Thoracic aorta (tissue), 2 donors: ENCODE measurements at places on chromosomes 6 and 20.

DNA sequence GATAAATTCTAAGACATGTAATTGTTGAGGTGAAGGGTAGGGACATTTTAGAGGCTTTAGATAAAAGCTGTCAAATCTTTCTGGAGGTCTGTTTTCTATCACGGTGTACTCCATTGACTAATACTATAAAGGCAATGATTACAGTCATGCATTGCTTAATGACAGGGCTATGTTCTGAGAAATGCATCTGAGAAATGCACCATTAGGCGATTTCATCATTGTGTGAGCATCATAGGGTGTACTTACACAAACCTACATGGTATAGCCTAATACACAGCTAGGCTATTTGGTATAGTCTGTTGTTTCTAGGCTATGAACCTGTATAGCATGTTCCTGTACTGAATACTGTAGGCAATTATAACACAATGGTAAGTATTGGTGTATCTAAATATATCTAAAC is 71.3 kb upstream of the FYN start:
- no peak for DNase-seq

DNA sequence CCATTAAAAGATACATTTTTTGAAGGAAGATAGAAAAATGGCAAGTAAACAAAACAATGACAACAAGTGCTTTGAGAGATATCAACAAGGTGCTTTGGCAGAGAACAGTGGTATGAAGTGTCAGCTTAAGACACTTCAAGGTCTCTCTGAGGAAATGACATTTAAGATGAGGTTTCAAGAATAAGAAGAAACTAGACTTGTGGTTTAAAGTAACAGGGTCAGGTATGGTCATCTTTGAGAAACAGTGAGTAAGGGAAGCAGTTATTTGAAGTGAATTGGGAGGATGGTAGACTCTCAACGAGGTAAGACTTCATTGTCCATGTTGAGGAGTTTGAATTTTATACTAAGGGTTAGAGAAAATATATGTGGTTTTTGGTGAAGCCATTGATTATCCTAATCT is 77.8 kb downstream of the SYCP2L start:
- no peak for DNase-seq

DNA sequence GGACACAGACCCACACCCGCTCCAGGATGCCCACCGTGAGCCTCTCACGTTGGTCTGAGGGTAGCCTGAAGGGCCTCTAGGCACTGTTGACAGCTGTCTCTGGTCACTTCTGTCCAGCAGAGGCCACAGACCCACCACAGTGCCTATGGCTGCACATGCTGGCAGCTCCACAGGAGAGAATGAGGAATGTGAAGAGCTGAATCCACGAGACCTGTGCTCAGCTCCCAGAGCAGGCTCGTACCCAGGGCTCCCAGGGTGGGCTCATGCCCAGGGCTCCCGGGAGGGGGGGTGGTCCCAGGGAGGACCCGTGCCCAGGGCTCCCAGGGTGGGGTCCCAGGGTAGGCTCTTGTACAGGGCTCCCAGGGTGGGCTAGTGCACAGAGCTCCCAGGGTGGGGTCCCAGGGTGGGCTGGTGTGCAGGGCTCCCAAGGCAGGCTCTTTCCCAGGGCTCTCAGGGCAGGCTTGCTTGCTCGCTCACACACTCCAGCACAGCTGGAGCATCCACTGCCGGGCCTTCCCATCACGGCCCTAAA is 201.0 kb downstream of the SYNDIG1 start:
- DNase-seq = no peak

DNA sequence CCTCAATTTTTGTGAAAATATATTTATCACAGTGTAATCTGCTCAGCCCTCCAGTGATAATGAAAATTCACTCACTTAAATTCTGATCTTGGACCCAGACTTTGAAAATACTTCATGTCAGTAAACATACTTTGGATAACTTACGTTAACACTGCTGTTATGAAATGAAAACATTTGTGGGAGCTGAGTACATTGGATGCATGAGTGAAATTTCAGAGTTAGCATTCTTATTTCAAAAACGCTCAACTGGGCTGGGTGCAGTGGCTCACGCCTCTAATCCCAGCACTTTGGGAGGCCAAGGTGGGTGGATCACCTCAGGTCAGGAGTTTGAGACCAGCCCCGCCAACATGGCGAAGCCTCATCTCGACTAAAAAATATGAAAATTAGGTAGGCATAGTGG is 196.4 kb downstream of the UTRN start:
- DNase-seq = no peak

GRCh38 chr20:18372296-18372695 is 84.0 kb downstream of the ZNF133 start:
- no peak for DNase-seq

- DNase-seq = no peak
These were observed 207.8 kb downstream of the TTLL2 start for GRCh38 chr6:167532410-167533288.

GRCh38 chr6:52303178-52303577 is 18.6 kb upstream of the MCM3 start:
- DNase-seq = no peak

GRCh38 chr6:168388641-168389633 is 52.0 kb upstream of the SMOC2 start:
- DNase-seq = no peak

GRCh38 chr20:17799575-17800227 is 99.9 kb downstream of the BANF2 start:
- no peak for DNase-seq

GRCh38 chr6:87636315-87636714 is 46.4 kb downstream of the ORC3 start:
- DNase-seq = no peak

DNA sequence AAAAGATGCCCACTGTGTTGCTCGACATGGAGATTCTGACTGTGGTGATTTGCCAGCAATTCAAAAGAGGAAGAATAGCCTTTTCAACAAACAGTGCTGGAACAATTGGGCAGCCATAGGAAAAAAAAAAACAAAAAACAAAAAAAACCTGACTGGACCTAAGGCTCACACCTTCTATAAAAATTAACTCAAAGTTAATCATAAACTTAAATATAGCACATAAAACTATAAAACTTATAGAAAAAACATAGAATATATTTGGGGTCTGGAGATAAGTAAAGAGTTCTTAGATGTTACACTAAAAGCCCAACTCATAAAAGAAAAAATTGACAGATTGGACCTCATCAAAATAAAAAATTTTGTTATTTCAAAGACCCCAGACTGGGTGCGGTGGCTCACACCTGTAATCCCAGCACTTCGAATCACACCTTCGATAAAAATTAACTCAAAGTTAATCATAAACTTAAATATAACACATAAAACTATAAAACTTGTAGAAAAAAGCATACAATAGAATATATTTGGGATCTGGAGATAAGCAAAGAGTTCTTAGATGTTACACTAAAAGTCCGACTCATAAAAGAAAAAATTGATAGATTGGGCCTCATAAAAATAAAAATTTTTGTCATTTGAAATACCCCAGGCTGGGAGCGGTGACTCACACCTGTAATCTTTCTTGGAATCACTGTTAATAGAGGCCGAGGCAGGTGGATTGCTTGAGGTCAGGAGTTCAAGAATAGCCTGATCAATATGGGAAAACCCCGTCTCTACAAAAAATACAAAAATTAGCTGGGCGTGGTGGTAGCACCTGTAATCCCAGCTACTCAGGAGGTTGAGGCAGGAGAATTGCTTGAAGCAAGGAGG is 115.6 kb upstream of the FAM83B start:
- DNase-seq = no peak

- no peak for DNase-seq
These were observed 175.3 kb upstream of the CST7 start for GRCh38 chr20:24773751-24774201.

- no peak for DNase-seq
These were observed 66.4 kb upstream of the NEDD9 start for GRCh38 chr6:11298651-11299420.

DNA sequence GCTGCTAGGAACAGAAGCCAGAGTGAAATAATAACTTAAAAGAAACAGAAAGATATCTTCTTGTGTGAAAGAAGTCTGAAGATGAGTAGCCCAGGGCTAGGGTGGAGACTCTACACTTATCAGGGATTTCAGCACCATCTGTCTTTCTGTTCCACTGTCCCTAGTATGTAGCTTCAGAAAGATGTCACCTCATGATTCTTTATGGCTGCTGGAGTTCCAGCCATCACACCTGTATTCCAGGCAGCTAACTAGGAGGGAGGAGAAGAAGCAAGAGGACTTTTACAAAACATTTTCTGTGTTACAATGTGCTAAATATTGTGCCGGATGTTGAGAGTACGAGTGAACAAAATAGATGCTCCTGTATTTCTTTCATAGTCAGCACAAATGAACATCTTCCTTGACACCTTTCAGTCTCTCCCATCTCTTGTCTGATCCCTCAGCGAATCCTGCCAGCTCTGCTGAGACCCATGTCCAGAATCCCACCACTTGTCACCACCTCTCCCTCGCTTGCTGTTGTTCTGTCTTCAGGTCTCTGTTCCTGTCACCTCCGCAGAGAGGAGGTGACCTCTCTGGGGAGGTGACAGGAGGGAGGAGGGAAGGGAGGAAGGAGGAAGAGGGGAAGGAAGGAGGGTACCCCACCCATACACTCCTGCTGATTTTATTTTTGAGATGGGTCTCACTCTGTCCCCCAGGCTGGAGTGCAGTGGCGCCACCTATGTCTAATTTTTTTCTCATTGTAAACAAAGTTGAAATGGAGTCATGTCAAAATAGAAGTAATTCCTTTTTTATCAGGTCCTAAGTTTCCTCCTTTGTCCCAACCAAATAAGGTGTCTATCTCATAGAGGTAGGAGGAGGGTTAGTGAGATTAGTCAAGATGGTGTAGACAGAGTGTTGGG is 188.9 kb downstream of the TFAP2C start:
- no peak for DNase-seq

DNA sequence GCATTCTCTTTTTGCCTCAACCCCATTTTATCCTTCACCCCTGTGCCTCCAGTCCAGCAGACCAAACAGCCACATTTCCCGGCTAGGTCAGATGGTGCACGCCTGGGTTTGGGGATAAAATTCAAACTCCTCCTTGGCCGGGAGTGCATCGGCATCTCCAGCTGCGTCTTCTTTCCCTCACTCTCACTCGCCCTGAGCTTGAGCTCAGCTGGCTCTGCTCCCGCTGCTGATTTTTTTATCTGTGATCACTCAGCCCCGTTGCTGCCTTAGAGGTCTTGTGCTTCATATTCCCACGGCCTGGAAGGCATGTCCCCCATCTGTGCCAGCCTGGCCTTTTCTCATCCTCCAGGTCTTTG is 6.8 kb upstream of the EZR start:
- no peak for DNase-seq

- DNase-seq = no peak
These were observed 18.6 kb downstream of the AIG1 start for GRCh38 chr6:143079325-143079640.

GRCh38 chr6:35148167-35148741 is 7.1 kb upstream of the TCP11 start:
- DNase-seq = no peak

DNA sequence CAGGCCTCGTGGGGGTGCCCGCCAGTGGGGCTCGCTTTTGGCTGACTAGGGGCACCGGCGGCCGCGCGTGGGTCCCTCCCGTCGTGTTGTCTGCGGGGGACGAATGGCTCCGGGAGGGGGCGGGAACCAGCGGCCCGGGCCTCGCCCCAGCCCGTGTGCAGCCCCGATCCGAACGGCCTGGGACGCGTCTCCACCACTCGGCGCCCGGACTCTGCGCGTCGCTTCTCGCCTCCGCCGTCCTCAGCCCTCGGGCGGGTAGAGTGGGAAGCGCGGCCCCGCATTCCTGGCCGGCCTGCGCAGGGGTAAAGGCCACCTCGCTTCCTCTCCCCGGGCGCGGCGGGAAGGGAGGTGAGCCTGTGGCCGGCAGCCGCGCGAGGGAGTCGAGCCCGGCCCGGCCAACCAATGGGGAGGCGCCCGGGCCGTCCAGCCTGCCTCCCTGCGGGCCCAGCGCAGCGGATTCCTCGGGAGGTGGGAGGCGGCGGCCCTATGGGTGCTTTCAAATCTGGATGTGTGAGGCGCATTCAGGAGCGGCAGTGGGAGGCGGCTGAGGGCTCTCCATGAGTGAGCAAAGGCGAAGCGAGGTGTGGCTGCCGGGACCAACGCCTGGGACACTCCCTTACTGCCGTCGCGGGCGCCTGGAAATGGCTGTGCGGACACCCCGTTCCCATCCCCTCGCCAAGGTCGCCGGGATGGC is 1.1 kb upstream of the ZBTB46 start:
- no peak for DNase-seq

DNA sequence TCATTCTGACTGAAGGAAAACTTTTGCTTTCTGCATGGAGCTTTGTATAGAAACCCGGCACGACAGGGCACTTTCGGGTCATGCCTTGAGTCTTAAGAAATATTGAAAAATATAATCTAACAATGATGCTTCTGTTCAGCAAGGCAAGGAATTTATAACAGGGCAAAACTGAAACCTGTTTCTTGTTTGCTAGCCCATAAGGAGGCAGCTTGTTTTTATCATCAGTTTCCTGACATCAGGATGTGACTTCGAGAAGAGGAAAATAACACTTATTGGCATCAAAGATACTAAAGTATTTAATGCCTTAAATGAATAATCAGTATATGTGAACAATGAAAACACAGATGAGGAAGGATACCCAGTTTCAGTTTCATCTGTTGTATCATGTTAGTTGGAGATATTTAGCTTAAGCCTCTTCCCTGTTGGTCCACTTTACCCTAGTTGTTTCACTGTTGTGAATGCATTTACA is 146.5 kb downstream of the CDKAL1 start:
- DNase-seq = no peak

DNA sequence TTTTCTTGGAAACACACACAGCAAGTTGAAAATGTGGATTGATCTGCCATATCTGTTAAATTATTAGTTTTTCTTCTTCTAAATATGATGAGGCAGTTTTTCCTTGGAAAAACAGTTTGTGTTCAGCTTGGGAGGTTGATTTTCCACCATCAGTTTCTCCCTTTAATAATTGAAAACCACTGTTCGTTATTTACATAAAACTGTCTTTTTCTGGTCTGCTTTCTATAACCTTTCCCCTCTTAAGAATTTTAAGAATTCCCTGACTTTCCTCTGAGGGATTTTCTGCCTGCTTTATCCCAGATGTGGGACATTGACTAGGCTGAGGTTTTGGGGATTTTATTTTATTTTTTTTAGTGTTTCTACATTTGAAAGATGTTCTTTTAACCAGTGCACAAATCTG is 27.2 kb downstream of the DSE start:
- no peak for DNase-seq

DNA sequence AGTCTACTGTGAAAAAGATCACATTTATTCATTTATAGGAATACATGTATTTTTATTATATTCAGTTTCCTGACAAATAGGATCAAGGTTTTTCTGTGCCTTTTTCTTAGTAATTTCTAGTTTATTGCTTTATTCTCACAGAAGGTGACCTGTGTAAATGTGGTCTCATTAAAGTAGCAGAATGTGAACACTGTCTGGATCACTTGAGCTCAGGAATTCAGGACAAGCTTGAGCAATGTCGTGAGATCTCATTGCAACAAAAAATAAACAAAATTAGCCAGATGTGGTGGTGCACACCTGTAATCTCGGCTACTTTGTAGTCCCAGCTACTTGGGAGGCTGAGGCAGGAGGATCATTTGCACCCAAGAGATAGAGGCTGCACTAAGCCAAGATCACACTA is 516.7 kb downstream of the CDKAL1 start:
- DNase-seq = no peak

DNA sequence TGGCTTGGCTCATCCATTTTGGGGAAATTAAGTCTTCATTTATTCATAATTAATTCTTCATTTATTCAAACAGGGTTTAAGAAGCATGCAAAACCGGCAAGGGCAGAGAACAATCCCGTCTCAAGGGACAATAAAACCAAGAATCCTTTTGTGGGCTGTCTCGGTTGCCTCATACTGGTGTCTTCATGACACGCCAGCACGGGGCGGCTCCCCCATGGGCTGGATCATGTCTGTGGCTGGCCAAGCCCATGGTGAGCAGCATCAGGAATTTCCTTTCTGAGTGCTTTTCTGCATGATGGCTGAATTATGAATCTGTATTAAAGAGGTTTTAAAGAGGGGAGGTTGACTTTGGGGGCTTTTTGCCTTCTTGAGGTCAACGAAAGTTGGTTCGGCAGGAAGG is 38.3 kb upstream of the DUSP22 start:
- DNase-seq = no peak
